ENCODE measurements at places on chromosomes 12 and 14. TPM values are rescaled to one million over a fixed set of nuclear protein-coding genes. Genes with fewer than 3 reads are reported as not detected.

The PAPOLA gene
- 76.1 TPM for total RNA-seq

The SIX1 gene
- 0.38 TPM for total RNA-seq

The P3H3 gene
- total RNA-seq = 124 TPM

The OAS3 gene
- total RNA-seq = 9.2 TPM

The NR1H4 gene
- not detected for total RNA-seq

The TMPRSS12 gene
- not detected for total RNA-seq

Data from regular cardiac myocyte (primary cell).